ENCODE measurements at places on chromosomes 7 and 10.

DNA sequence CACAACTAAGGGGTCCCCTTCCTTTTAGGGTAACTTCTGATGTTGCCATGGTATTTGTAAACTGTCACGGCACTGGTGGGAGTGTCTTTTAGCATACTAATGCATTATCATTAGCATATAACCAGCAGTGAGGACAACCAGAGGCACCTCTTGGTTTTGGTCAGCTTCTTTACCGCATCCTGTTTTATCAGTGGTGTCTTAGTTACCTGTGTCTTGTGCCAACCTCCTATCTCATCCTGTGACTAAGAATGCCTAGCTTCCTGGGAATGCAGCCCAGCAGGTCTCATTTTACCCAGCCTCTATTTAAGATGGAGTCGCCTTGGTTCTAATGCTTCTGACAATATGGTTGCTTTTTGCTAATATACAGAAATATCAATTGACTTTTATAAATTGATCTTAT is 54.9 kb downstream of the AHCYL2 start:
- no peak for DNase-seq

- DNase-seq: no peak
Observed at GRCh38 chr7:156616269-156617202, 24.0 kb upstream of the RNF32 start.

DNA sequence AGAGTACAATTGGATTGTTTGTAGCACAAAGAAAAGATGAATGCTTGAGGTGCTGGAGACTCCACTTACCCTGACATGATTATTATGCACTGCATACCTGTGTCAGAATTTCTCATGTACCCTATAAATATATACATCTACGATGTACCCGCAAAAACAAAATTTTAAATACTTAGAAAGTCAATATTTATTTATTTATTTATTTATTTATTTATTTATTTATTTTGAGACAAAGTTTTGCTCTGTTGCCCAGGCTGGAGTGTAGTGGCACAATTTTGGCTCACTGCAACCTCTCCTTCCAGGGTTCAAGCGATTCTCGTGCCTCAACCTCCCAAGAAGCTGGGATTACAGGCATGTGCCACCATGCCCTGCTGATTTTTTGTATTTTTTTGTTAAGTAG is 35.1 kb upstream of the EBF3 start:
- DNase-seq: no peak

DNA sequence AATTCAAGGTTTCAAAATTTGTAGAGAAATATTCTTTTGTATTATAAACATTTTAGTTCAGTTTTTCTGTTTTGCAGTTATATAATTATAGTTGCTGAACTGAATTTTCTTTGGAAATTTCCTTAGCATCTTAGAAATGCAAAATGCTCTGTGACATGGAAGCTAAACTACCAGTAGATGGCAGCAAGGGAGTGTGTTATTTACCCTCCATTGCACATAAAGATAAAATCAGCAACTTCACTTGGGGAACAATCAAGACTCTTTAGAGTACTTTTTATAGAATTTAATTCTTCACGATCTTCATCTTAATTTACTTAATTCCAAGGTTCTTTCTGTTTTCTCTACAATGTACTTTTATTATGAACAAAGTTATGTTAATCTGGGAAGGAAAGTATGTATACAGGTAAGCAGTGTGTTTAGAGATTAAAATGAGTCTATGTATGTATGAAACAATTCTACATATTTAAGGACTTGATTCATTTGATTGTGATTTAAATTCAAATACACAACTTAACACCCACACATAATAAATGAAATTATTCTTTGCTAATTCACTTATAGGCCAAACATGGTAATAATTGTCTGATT is 404.2 kb downstream of the THSD7A start:
- no peak for DNase-seq

DNA sequence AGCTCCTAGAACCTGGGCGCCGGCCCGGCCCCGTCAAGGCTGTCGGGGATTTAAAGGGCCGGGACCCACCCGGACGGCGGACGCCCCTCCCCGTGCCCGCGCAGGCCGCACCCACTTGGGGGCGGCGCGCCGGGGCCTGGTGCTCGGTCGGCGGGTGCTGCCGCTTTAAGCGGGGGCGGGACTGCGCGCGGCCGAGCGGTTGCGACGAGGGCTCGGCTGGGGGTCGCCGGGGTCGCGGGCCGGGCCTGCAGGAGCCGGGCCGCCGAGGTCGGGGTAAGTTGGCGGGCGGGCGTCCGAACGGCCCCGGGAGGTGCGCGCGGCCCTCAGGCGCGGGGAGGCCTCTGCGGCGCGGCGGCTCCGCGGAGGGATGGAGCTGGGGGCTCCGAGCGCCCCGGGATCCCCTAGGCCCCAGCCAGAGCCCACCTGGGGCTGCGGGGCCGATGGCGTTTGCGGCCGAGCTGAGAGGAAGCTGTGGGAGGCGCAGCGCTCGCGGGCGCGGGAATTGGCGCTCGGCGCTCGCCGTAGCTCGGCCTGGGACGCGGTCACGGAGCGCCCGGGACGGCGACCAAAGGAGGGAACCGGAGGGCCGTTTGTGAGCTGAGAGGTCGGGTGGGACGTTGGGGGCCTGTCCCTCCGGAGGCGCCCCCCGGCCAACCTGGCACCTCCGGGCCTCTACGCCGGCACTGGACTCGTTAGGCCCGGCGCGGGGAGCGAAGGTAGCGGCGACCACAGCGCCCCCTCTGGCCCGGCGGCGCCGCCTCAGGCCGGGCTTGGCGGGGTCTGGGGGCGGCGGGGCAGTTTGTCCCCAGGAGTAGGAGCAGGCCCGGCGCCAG is at the start of gene TRRAP:
Gene TRRAP (plus strand): TSS at position 168 of the 833 bp plus-strand sequence. CDS start 2,619 bp downstream, outside the sequence.
- peak; percentile 71 for DNase-seq

- no peak for DNase-seq
Observed at GRCh38 chr7:66735850-66736249, 4.7 kb upstream of the RABGEF1 start.

- DNase-seq: no peak
Observed at GRCh38 chr10:111039522-111039921, 37.3 kb upstream of the ADRA2A start.

DNA sequence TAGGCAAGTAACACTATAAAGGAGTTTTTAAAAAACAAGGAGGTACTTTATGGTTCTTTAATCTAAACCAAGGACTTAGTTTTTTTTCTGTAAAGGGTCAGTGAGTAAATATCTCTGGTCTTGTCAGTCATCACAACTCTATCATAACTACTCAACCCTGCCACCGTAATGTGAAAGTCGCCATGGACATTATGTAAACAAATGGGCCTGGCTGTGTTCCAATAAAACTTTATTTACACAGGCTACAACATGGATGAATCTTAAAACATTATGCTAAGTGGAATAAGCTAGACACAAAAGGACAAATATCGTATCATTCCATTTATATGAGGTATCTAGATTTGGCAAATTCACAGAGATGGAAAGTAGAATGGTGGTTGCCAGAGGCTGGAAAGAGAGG is 60.8 kb upstream of the SP4 start:
- no peak for DNase-seq

DNA sequence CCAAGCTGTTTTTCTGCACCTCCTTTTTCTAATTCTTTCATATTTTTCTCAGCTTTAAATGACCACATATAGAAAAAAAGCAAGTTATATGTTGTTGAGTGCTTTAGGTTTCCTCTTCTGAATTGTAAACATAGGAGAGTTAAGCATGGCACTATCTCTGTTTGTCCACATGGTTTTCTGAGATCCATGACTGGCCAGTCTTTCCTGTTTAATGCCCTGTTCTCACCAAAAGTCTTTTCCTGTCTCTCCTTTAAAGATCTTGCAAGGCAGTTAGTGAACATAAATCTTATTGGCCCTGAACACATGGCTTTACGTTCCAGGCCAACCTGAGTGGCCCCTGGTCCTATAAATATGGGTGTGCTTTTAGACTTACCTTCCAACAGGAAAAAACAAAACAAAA is 19.4 kb downstream of the TRPV5 start:
- DNase-seq: no peak

DNA sequence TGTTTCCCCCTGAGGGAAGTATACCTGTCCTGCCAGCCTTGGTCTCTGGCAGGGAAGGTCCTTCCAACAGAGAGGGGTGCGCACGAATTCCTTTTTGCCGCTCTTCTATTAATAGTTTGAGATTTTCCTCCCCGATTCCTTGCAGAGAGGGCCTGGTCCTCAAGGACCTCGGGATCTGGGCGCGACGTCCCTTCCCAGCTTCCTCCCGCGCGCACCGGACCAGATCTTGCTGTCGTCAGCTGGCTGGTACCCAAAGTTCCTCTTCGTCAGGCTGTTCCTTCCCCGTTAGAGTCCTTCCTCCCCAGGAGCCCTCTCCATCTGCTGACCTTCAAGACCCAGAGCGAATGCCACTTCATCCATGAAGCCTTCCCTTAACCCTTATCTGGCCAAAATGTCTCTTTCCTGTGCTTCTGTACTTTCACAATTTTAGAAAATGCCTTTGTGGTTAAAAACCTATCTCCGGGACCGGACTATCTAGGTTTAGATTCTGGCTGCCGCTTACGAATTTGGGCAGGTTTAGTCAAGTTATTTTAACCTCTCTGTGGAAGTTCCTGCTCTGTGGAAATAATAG is 851 bp upstream of the GOT1 start:
- peak; percentile 11 for DNase-seq

- no peak for DNase-seq
Observed at GRCh38 chr10:30476511-30477155, 42.6 kb downstream of the MAP3K8 start.

DNA sequence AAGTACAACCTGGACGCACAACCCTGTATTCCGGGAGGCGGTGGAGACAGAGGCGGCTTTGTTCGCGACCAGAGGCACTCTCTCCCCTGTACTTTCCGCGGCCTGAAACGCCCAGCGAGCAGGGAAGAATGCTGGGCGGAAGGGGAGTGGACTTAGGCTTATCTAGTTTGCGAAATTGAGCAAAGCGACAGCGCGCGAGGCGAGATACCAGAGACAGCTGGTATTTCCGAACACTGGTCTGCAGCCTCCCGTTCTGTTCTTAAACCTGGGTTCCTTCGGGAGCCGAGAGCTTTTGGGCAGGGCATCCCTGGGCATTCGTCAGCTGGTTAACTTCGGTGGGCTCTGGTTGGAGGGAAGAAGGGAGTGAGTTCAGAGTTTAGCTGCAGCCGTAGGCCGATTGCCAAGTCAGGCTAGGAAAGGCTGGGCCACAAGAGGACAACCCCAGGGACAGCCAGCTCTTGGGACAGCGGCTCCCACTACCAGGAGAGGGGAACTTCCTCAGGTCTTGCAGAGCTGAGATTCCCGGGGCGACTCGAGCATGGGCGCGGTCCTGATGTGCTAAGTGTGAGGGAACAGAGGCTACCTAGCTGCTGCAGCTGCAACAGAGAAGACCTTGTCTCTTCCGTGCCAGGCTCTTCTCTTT is 3.9 kb downstream of the HMX3 start:
- no peak for DNase-seq

DNA sequence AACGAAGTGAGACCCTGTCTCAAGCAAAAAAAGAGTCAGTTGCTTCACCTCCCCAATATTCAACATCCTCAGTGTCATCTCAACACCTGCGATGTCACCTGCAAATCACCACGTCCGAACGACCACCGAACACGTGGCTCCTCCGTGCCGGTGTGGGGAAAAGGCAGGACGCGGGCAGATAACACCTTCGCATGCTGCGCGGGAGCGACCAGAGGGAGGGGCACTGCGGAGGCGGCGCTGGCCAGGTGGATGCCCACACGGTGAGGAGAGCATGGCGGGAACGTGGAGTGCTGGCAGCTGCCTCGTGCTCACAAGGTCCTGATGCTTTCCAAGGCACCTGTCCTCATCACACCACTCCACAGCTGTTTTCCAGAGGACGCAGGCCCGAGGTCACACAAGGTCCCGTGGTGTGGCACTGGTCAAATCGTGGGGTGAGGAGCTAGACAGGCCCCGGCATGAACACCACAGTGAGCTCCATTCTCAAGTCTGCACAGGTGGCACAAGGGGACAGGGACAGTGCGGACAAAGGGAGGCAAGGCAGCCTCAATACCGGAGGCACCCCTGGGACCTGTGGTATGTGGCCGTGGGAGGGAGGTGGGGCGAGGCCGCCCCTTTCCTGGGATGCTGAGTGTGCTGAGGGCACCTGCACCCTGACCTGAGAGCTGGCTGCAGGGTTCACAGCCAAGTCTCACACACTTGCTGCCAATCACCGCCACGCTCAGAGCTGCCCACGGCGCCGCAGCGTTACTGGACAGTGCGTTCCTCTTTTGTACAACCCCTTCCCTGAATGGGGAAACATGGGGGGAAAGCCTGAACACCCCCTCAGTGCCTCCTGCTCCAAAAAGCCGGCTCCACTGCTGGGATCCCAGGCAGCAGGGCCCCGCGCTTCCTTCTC is 13.0 kb downstream of the TUBGCP2 start:
- no peak for DNase-seq

GRCh38 chr7:130845581-130846085 is 111.6 kb upstream of the KLF14 start:
- no peak for DNase-seq
